Gastrocnemius medialis (tissue), 4 donors: ENCODE measurements at places on chromosomes 4 and X. TPM values are rescaled to one million over a fixed set of nuclear protein-coding genes. Genes with fewer than 3 reads are reported as not detected.

The HPRT1 gene
- total RNA-seq: 3.0 TPM

The EDA2R gene
- total RNA-seq: 0.26 TPM

The DGAT2L6 gene
- total RNA-seq: not detected

The LSM6 gene
- total RNA-seq: 31.0 TPM

DNA sequence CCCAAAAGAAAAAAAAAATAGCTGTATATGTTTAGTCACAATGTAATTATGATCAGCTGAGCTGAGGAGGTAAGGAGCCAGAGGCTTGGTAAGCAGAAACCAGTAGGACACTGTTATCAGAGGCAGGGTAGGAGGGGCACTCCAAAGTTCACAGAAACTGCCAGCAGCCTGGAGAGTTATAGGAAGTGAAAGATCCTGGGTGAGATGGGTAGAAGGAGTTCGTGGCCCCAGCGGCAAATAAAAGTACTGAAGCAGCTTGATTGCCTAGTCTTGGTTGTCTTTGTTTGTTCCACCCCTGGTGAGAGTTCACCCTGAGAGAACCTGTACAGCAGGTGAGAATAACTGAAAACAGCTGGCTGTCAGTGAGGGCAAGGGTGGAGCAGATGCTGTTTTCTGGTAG, 340.8 kb downstream of the ADGRL3 start:
- H3K36me3 ChIP-seq: no peaks in the 10 kb centered on the region
- H3K4me3 ChIP-seq: no peak overlapping the region
- no peaks in the 10 kb centered on the region for H3K27me3 ChIP-seq
- no peak overlapping the region for H3K27ac ChIP-seq

DNA sequence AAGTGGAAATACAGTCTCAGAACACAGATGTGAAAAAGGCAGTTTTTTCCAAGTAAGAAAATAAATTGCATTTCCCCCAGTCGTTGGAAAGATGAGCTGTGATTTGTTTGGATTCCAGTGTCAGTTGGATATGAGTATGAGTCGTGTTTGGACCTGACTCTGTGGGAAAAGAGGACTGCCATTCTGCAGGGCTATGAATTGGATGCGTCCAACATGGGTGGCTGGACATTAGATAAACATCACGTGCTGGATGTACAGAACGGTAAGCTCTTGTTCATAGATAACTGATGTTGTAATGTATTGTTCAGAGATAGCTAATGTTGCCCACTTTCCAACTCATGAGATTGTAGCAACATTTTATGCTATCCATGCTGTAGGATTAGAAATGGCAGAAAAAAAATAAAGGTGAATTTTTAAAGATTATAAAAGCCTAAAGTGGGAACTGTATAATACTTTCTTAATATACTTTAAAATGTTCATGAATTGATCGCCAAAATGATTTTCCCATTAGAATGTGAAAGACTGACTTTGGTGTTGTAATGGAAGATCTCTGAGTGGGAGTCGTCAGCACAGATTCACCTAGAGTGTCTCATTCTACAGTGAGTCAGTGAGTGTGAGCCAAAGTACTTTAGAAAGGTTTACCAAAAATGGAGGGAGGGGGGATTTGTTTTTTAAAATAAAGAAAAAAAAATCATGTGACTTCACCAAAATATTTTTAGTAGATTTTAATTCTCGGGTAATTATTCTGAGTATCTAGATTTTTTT, 178.7 kb downstream of the DCTD start:
- DNase-seq: no peak
- no peak overlapping the region for H3K27ac ChIP-seq
- no peaks in the 10 kb centered on the region for H3K4me1 ChIP-seq
- no peak overlapping the region for H3K4me3 ChIP-seq
- H3K36me3 ChIP-seq: no peaks in the 10 kb centered on the region
- no peaks in the 10 kb centered on the region for H3K27me3 ChIP-seq

DNA sequence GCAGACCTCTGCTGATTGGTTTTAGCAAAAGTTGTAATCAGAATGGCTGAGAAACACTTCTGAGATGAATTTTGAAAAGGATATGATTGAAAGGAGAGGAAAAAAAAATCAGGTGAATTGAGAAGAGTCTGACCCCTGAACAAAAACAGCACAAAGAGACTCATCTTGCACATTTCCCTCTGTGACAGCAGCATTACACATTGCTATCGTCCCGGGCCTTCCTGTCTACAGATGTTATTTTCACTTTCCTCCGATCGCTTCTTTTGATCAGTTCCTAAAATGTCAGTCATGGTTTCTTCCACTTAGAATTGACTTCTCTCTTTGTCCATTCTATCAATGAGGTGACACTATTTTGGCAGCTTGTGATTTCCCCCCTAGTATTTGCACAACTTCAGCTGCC, 262.6 kb downstream of the GPC3 start:
- no peaks in the 10 kb centered on the region for H3K27me3 ChIP-seq
- H3K36me3 ChIP-seq: no peaks in the 10 kb centered on the region
- no peak overlapping the region for H3K4me3 ChIP-seq
- no peak for DNase-seq

- no peak overlapping the region for H3K27ac ChIP-seq
- H3K27me3 ChIP-seq: no peaks in the 10 kb centered on the region
- peaks cover 9% of the 10 kb centered on the region for H3K4me1 ChIP-seq
- H3K4me3 ChIP-seq: no peak overlapping the region
- no peaks in the 10 kb centered on the region for H3K36me3 ChIP-seq
- no peak for DNase-seq
Observed at GRCh38 chr4:174245714-174246113, 37.8 kb downstream of the FBXO8 start.

- H3K4me1 ChIP-seq: peaks cover 4% of the 10 kb centered on the region
- no peak overlapping the region for H3K4me3 ChIP-seq
- no peak for DNase-seq
- H3K27ac ChIP-seq: no peak overlapping the region
Observed at GRCh38 chr4:176840166-176840565, 47.4 kb upstream of the VEGFC start.

DNA sequence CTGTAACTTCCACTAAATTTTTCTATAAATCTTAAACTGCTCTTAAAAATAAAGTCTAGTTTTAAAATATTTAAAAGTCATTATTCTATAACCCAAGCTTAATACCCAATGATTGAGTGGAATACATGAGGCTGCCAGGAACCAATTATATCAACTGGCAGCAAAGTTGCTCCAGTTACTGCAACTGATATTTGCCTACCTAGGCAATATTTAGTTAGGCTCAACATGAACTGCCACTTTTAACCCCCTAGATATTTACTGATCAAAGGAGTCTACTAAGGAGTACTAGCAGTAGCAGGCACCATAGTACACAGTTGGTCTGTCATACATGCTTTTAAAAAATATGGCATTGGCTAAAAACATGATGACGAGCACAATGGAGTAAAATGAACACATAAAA, 29.9 kb upstream of the RADX start:
- no peaks in the 10 kb centered on the region for H3K36me3 ChIP-seq
- no peak for DNase-seq
- H3K27ac ChIP-seq: no peak overlapping the region
- H3K4me3 ChIP-seq: no peak overlapping the region
- no peaks in the 10 kb centered on the region for H3K27me3 ChIP-seq

DNA sequence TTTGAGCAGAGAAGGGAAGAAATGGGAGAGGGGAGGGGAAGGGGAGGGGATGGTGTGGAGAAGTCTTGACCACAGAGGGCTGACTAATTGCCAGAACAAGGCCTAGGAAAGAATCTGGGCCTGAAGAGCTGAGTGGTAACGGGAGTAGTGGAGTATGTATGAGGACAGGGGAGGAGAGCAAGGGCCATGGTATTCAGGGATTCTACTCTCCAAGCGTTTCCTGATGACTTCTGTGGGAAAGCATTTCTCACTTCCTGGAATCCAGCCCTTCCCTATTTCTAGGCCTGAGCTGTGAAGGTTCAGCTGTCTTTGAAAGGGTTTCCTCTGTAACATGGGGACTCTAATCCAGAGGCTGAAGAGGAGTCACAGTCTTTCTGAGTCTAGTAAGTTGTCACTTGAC, 19.7 kb upstream of the SOX3 start:
- H3K4me1 ChIP-seq: no peaks in the 10 kb centered on the region
- DNase-seq: no peak
- H3K4me3 ChIP-seq: no peak overlapping the region

DNA sequence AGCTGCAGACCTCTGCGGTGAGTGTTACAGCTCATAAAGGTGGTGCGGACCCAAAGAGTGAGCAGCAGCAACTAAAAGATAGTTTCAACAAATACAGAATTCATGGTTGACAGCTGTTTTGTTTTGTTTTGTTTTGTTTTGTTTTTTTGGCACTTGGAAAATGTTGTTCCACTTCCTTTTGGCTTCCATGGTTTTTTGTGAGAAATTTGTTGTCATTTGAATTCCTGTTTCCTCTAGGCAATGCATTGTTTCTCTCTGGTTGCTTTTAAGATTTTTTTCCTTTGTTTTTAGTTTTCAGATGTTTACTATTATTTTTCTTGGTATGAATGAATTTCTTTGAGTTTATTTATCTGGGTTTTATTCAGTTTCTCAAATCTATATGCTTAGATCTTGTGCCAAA, 229.4 kb downstream of the MID1IP1 start:
- H3K4me1 ChIP-seq: no peaks in the 10 kb centered on the region
- no peak overlapping the region for H3K4me3 ChIP-seq
- no peaks in the 10 kb centered on the region for H3K27me3 ChIP-seq
- no peaks in the 10 kb centered on the region for H3K36me3 ChIP-seq

DNA sequence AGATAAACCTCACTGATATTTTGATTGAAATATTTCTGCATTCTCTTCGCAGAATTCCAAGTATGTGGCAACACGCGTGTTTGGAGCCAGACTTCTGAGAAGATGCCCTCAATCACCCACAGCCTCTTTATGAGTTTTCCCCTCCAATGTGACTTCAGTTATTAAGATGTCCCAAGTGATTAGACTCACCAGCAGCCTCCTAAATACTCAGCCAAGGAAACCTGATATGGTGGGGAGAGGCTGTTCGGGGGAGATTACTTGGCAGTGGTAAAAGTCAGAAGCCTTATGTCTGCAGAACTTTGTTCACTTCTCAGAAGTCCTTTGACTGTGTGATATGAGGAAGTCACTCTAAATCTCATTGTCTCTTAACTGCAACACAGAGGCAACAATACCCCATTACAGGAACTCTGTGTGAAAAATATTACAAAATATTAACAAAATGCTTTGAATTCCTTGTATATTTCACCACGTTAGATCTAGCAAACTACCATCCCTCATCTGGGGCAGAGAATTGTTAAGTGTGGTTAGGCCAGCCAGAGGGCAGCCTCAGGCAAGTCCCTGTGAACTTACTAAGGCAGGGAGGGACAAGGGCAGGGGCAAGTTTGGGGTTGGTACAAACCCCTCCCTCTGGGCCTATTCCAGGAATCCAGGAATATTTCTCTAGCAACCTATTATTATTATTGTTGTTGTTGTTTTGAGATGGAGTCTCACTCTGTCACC, 151.4 kb upstream of the USP9X start:
- H3K4me1 ChIP-seq: peaks cover 7% of the 10 kb centered on the region
